ENCODE measurements at places on chromosomes 6 and 20.

DNA sequence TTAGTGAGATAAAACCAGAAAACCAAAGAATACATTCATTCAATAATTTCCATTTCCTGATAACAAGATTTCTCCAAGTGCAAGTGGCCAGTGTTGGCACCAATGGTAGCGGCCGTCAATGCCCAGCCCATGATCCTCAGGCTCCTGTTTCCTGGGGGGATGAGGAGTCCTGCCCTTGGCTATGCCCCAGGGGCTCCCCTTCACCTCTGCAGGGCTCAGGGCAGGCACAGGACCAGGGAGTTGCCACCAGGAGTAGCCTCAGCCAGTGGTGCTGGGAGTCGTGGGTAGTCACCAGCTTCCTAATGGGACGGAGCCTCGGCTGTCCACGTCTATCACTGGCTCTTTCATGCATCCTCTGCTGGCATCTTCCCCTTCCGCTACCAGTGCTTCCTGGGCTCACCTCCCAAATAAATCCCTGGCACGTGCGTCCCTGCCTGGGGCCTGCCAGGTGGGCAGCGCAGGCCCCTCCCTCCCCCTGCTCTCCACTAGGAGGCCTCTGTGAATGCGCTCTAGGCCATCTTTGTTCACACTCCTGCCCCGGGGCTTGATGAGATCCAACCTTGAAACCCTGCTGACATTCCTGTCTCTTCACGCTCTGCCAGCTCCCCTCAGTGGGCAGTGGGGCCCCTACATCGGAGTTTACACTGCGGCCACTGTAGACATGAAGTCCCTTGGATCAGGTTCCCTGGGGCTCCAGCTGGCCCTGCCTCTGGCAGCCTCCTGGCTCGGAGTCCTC lies 215.7 kb downstream of the SYNDIG1 start:
- DNase-seq: peak; percentile 61

DNA sequence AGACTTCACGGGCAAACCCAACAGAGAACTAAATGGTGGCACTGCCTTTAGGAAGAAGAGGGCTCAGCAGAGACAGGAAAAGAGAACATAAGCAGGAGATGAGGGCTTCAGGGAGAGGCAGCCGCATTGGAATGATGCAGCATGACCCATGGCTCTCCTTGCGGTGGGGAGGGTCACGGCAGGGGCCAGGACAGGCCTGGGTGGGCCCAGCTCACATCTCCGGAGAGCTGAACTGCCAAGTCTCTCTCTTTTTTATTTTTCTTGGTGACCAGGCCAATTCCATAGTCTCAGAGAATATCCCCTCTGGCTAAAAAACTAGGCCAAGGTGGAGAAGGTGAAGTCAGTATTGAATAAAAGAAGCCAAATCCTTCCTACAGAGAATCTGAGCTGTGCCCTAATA lies 77.5 kb upstream of the TRAF3IP2 start:
- DNase-seq: no peak

- DNase-seq: no peak
Observed at GRCh38 chr20:63394069-63394919, 33.1 kb upstream of the CHRNA4 start.

DNA sequence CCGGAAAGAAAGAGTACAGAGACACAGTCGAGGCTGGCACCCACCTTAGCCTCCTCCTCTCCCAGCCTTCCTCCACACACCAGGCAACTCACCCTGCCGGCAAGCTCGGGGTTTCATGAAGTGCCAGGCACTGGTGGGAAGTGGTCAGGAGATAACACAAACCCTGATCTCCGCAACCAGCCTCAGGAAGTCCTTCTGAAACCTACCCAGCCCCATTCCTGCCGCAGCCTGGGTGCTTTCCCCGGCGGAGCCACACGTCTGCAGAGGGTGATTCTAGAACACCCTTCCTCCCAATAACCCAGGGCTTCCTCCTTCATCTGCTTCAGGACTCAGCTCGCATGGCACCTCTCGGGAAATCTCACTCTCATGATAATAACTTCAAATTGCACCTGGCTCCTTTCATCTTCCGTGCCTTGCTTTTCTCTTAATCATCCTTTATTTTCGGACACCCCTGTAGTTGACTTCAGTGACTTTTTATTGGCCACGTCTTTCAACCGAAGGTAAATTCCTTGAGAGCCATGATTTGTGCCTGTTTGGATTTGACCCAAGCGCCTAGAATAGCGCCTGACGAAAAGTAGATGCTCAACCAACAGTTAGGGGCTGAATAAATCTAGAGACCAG lies 8.7 kb upstream of the HLA-E start:
- no peak for DNase-seq
